Mesangial cell (primary cell): ENCODE measurements at places on chromosomes 16 and 17. TPM values are rescaled to one million over a fixed set of nuclear protein-coding genes. Genes with fewer than 3 reads are reported as not detected.

RUNDC3A gene
- total RNA-seq: 2.3 TPM in 1 of 2 replicates, not detected in the other

SLC6A4 gene
- under 0.01 TPM in 1 of 2 replicates, not detected in the other for total RNA-seq

C1QTNF8 gene
- not detected in 2 replicates for total RNA-seq

EXOC3L1 gene
- total RNA-seq: 0.13 TPM in 1 of 2 replicates, not detected in the other

PITPNM3 gene
- 2.3 and 3.8 TPM in 2 replicates for total RNA-seq
